CD4-positive, CD25-positive, alpha-beta regulatory T cell (primary cell): ENCODE measurements at places on chromosomes 12 and 14.

DNA sequence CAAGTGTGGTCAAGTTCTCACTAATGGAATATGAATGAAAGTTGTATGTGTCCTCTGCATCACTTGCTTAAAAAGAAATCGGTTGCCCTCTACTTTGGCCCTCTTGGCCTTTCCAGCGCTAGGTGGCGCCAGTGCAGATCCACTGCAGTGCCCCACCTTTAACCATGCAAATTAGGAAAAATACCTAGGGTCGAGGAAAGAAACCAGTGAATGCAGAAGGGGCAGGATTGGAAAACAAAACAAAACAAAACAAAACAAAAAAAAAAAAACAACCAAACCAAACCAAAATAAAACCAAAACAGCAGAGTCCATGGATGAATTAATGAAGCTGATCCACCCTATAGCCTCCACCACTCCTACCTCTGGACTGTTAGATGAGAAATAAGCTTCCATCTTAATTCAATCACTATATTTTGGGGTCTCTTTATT, 12.9 kb upstream of the NEMF start:
- peak; percentile 85 for DNase-seq
- H3K4me1 ChIP-seq: peaks cover 52% of the 10 kb centered on the region
- H3K27me3 ChIP-seq: no peaks in the 10 kb centered on the region
- H3K27ac ChIP-seq: peak overlapping the region; percentile 53

GRCh38 chr14:101933209-101933608, 31.2 kb upstream of the DYNC1H1 start:
- H3K4me3 ChIP-seq: no peak overlapping the region
- no peak overlapping the region for H3K27ac ChIP-seq
- peaks cover 7% of the 10 kb centered on the region for H3K36me3 ChIP-seq
- H3K4me1 ChIP-seq: no peaks in the 10 kb centered on the region
- H3K27me3 ChIP-seq: no peaks in the 10 kb centered on the region

- H3K27me3 ChIP-seq: no peaks in the 10 kb centered on the region
- H3K4me1 ChIP-seq: no peaks in the 10 kb centered on the region
- H3K4me3 ChIP-seq: no peak overlapping the region
- no peak for DNase-seq
- H3K27ac ChIP-seq: no peak overlapping the region
Observed at GRCh38 chr12:40344312-40344711, 119.5 kb downstream of the LRRK2 start.

- H3K27ac ChIP-seq: no peak overlapping the region
- no peak overlapping the region for H3K4me3 ChIP-seq
- no peaks in the 10 kb centered on the region for H3K4me1 ChIP-seq
- no peak for DNase-seq
- H3K27me3 ChIP-seq: no peaks in the 10 kb centered on the region
- H3K36me3 ChIP-seq: no peaks in the 10 kb centered on the region
Observed at GRCh38 chr14:62432955-62433354, 612.3 kb downstream of the KCNH5 start.

DNA sequence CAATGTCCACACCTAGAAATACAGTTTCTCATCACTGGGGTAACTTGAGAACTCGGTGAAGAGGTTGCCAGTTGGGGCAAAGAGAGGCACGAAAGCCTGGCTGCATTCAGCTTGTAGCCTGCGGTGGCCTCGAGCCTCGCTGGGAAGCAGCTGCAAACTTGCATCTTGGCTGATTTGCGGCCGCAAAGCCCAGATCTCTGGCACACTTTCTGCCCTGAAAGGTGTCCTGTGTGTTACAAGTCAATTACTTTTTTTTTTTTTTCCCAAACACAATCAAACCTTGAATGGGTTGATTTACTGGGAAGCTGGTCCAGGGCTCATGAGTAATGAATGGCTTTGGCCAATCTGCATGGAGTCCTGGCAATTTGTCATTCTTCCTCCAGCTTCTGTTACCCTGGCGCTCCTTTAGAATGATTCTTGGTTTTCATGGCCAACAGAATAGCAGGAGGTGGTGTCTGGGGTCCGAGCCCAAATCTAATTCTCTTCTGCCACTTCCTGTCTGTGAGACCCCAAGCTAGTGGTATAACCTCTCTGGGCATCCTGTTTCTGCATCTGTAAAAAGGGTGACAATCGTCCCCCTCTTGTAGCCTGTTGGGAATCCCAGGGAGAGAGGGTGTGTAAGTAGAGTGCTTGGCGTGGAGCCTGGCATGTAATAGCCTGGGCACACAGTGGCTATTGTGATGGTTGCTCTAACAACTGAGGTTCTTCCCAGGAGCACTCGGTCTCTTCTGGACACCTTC, 6.7 kb downstream of the BCL7A start:
- no peaks in the 10 kb centered on the region for H3K36me3 ChIP-seq
- no peak overlapping the region for H3K4me3 ChIP-seq
- peaks cover 3% of the 10 kb centered on the region for H3K4me1 ChIP-seq

GRCh38 chr12:92930421-92930820, 1.3 kb upstream of the EEA1 start:
- peaks cover 30% of the 10 kb centered on the region for H3K4me1 ChIP-seq
- no peaks in the 10 kb centered on the region for H3K36me3 ChIP-seq
- no peak overlapping the region for H3K27ac ChIP-seq
- peak overlapping the region; percentile 94 for H3K4me3 ChIP-seq

DNA sequence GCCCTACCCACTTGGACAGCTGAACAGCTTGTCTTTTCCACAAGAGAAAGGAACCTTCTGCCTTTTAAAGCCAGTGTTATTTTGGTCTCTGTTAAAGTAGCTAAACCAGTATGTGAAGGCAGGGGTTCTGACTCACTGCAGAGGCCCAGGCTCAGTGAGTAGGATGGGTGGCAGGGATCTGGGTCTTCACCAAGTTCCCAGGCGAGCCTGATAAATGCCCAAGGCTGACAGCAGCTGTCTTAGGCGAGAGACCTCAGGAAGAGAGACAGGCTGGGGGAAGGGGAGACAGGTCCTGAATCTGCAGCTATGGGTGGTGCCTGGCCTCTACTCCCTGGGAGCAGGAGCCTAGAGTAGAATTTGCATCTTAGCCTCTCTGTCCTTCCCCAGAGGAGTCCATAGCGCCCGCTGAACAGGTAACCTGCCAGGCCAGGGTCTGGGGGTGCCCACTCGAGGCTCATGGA, 18.1 kb upstream of the KIF26A start:
- no peak overlapping the region for H3K27ac ChIP-seq
- no peaks in the 10 kb centered on the region for H3K27me3 ChIP-seq

DNA sequence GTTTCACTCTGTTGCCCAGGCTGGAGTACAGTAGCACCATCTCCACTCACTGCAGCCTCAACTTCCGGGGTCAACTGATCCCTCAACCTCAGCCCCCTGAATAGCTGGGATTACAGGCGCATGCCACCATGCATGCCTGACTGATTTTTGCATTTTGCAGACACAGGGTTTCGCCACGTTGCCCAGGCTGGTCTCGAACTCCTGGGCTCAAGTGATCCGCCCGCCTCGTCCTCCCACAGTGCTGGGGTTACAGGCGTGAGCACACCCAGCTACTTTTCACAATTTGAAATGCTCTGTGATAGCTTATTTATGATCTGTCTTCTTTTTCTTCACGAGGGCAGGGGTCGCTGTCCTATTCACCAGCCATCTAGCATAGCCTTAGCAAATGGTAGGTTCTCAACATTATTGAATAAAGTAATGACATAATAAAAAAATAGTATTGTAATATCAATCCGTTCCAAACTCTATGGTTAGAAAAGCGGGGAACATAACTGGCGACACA, 477 bp upstream of the DDX47 start:
- peaks cover 16% of the 10 kb centered on the region for H3K36me3 ChIP-seq
- H3K27me3 ChIP-seq: no peaks in the 10 kb centered on the region
- no peak for DNase-seq

GRCh38 chr14:101705733-101706508, 55.6 kb upstream of the PPP2R5C start:
- peak overlapping the region; percentile 82 for H3K27ac ChIP-seq
- peaks cover 38% of the 10 kb centered on the region for H3K4me1 ChIP-seq
- DNase-seq: peak; percentile 55
- H3K4me3 ChIP-seq: no peak overlapping the region

- H3K27ac ChIP-seq: no peak overlapping the region
- DNase-seq: no peak
- no peaks in the 10 kb centered on the region for H3K4me1 ChIP-seq
- no peak overlapping the region for H3K4me3 ChIP-seq
- no peaks in the 10 kb centered on the region for H3K36me3 ChIP-seq
Observed at GRCh38 chr14:106619606-106620005, 1093.2 kb downstream of the TMEM121 start.

- no peak overlapping the region for H3K27ac ChIP-seq
- H3K4me3 ChIP-seq: no peak overlapping the region
- no peak for DNase-seq
- H3K36me3 ChIP-seq: no peaks in the 10 kb centered on the region
Observed at GRCh38 chr14:57634335-57634734, 140.7 kb upstream of the CCDC198 start.
